HFFc6 (cell line): ENCODE measurements at places on chromosomes 7 and 10. TPM values are rescaled to one million over a fixed set of nuclear protein-coding genes. Genes with fewer than 3 reads are reported as not detected.

GRCh38 chr7:2069472-2069860 lies 163.3 kb downstream of the MAD1L1 start:
- no peak for DNase-seq

- peak; percentile 91 for DNase-seq
Measured at GRCh38 chr10:44981172-44982113, 2.8 kb upstream of the DEPP1 start.

OPALIN gene
- not detected in 3 replicates for total RNA-seq

HYAL4 gene
- not detected in 3 replicates for total RNA-seq
